ENCODE measurements at places on chromosomes 4 and X.

- no peak for DNase-seq
These were observed 29.8 kb downstream of the MSN start for GRCh38 chrX:65697211-65697641.

GRCh38 chrX:69027181-69028005 lies 137.9 kb downstream of the PJA1 start:
- peak; percentile 56 for DNase-seq

DNA sequence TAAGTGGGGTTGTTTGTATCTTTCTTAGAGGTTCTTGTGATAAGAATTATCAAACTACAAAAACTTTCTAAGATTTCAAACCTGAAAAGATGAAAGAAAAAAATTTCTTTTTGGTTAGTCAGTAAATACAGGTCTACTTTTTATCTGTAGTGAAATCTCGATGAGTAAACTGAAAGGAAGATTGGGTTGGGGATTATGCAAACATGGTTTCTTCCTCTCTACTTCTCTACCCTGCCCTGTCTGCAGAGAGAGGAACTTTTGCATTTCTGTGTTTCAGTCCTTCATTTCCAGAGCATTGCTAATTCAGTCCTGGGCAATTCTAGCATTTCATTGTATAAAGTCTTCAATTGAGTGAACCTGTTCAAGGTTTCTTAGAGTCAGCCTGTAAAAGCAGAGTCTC lies 51.6 kb upstream of the IL2 start:
- DNase-seq = no peak

GRCh38 chrX:124098089-124098488 lies 136.6 kb downstream of the STAG2 start:
- DNase-seq = peak; percentile 7

DNA sequence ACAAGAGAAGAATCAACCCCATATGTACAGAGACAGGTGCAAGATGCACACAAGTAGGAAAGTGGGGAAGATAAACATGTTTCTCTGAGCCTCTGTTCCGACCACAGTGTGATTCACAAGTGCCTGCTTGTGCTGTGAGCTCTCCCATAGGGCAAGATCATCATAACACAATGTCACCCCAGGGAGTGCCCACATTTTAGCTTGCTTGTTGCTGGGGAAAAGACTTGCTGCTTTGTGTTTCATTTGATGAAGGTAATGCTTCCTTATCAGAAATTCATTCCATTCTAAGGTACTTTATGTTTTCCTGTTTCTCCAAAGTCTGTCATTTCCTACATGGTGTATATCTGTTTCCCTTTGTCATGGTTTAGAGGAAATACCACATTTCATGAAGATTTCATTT lies 304.5 kb upstream of the DIPK2B start:
- no peak for DNase-seq

DNA sequence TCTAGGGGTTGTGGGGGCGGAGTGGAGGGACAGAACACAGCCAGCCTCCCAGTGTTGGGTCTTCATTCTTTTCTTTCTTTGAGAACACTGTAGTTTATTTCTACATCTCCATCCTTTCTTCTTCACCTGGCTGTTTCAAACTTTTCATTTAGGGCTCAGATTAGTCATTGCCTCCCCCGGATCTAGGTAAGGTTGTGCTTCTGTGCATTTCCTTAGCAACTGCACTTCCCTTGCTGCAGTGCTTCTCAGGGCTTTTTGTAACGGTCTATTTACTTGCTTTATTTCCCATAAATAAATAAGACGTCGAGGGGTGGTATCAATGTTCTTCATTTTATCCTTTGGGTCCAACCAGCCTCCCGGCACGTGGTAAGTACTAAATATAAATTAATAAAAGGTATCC lies 31.3 kb downstream of the ADGRL3 start:
- DNase-seq = no peak

DNA sequence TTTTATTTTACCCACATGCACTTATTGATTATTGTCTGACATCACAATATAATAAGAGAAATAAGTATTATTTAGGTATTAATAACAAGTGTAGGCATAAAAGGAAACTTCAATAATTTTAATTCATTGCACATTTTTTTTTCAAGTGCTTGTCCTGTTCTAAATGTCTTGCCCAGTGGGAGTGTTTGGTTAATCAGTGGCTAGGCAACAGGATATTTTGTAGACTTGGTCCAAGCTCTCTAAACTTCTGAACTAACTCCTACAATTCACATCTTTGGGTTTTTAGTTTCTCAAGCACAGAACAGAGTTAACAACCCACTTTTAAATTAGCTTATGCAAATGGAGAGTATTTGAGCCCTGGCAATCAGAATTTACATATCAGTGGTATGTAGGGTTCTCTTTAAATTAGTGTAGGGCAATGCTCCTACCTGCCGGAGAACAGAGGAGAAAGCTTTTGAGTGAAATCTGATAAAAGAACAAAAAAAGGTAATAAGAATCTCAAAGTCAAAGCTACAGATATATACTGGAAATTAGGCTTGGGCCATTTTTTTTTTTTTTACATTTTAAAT lies 353.5 kb downstream of the ADGRL3 start:
- peak; percentile 19 for DNase-seq

- DNase-seq = no peak
These were observed 66.9 kb upstream of the STIM2 start for GRCh38 chr4:26793735-26794134.

DNA sequence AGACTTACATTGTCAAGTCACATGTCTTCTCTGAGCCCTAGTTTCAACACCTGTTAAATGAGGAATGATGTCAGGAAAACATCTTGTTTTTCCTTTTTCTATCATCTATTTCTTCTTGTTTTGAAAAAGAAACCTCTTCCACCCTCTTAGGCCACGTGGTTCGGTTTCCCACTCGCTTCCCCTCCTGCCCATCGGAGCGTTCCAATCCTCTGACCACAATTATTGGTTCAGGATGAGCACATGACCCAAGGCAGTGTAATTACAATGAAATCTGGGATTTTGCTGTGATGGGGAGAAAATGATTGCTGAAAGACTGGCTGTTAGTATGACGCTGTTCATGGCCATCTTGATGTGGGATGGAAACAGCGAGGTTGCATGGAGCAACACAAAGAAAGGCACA lies 186.7 kb downstream of the UNC5C start:
- DNase-seq = no peak

DNA sequence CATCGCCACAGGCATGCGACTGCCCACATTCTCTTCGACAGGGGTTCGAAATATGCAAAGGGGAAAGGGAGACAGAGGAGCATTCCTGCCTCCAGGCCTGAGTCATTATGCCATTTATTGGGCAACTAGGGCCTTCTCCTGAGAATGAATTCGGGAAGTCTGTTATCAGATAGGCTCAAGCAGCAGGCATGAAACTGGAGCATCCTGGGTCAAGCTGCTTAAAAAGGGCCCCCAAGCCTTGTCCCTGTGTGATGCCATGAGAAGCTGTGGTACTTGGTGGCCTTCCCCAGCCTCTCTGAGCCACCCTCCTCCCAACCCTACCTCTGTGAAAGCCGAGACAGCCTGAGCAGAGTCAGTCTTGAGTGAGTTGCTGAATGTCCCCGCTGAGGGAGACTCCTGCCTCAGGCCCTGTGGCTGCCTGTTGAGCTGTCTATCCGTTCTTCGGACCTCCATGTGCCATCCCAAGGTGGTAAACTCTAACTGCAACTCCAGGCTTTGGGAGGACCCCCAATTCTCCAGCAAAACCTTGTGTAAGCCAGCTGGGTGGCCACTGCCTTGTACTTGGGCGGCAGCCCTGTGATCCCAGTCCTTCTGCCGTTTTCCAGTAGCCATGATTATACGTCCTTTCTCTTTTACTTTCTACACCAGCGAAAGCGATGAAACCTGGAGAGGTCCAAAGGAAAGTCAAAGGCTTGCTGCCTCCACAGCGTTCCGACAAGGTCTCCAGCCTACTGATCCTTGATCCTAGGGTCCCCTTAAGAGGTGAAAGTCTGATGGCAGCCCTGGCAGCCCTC lies 37.7 kb downstream of the NBDY start:
- no peak for DNase-seq

DNA sequence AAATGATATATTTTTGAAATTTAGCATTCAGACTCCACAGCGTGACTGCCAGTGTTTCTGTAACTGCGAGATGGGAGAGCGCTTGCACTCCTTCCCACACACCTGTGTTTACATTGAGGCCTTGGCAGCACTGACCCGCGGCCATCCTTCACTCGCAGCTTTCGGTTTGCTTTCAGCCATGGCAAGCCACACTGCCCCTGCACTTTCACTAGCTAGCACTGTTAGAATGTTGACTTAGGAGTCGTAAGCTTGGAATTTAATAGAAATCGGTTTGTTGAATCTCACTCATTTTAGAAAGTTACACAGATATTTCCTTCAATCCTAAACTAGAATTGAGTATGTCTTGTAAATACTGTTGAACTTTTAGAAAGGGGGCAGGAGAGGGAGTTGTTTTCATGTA lies 136.2 kb downstream of the CFAP299 start:
- peak; percentile 63 for DNase-seq

DNA sequence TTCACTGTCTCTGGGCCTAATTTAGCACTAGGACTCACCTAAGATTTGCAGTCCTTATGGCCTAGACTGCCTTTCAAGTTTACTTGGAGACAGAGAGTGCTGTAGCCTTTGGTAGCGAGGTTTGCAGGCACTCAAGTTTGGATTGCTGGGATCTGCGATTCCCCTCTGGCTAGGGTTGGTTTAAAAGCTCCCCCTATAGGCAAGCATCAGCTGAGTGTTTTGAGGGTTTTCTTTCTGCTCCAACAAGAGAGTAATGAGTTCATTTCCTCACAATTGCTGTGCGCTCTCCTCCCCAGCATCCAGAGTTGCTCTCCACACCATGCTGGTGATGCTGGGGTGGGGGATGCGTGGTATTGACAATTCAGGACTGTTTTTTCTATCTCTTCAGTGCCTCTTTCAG lies 206.9 kb downstream of the GLUD2 start:
- no peak for DNase-seq
